ENCODE measurements at places on chromosomes 1 and 21.

DNA sequence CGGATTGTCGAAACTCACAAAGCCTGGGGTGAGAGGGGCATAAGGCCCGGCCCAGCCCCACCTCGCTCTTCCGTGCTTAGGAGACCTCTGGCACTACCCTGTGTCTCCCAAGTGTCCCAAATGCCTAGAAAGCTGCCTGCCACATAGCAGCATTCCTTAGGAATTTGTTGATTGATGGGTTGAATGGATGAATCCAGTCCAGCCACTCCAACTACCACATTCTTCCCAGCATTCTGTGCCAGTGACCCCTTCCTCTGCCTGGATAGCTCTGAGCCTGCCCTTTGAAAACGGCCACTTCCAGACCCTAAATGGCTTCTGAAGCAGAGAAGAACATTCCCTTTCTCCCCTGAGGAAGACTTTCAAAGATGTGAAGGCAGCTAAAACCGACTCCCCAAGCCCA, 11.5 kb downstream of the CELF3 start:
- DNase-seq: no peak

- no peak for DNase-seq
These were observed 6.5 kb downstream of the CD55 start for GRCh38 chr1:207328004-207328403.

GRCh38 chr1:76940571-76941335, 73.5 kb downstream of the ST6GALNAC5 start:
- DNase-seq: no peak

DNA sequence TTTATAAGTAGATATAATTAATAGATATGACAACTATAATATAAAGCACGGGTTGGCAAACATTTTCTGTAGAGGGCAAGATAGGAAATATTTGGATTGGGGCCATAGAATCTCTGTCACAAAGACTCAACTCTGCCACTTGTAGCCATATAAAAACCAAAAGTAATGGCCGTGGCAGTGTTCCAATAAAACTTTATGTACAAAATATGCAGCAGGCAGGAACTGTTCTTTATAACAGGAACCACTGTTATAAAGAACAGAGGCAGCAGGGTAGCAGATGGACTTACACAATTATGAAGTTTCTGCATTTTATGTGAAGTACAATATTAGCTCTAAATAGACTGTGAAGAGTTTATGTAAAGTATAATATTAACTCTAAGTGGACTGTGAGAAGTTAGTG, 16.9 kb upstream of the QSOX1 start:
- no peak for DNase-seq

- no peak for DNase-seq
These were observed 43.6 kb upstream of the A3GALT2 start for GRCh38 chr1:33364565-33364918.

GRCh38 chr21:43190951-43191350, 22.1 kb downstream of the CRYAA start:
- DNase-seq: no peak

DNA sequence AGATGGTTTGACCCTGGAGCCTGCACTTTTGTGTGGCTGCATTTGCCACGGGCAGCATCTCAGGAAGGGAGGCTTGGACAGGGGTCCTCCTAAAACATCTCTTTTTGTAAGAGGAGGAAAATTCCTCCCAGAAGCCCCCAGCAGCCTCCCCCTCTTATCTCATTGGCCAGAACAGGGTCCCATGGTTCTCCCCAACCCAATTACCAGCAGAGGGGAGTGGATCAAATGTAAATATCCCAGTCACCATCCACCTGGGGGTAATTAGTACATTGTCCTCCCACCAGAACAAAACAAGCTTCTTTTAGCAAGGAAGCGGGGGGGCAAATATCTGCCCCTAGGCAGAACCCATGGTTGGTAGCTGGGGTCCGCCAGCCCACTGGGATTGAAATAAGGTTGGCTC, 44.7 kb upstream of the TENT5B start:
- no peak for DNase-seq

DNA sequence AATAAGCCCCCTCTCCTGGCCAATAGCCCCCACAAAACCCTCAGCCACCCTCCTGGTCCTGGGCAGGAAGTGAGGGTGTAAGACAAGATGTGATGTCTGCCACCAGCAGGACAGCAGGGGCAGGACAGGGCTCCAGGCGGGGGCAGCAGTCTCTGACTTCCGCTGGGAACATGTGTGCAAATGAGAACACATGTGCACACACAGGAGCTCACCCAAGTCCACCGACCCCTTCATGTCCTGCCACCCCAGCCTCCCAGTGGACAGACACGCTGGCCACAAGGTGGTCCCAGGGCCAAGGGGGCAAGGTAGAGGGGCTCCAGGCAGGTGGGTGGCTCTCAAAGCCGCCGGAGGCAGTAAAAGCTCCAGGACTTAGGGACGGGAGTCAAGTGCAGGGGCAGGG, 60.1 kb downstream of the KCNAB2 start:
- no peak for DNase-seq

- DNase-seq: no peak
These were observed 118.4 kb downstream of the HIVEP3 start for GRCh38 chr1:41800311-41800829.

DNA sequence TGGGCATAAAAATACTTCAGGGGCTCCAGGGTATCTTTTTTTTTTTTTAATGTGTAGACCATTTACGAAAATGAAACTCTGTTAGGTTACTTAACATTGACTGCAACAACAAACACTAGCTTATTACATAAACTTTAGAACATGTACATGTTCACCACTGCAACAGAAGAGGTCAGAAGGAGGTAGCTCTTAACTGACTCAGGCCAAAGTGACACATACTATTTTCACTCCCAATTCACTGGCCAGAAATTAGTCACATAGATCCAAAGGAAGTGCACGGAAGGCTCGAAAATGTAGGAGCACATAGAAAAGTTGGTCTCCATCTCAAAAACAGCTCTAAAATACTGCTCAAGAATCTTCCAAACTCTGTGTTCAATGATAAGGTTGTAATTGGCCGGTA, 107.2 kb downstream of the AKT3 start:
- DNase-seq: no peak

GRCh38 chr1:3598522-3599285, 12.6 kb downstream of the MEGF6 start:
- no peak for DNase-seq

GRCh38 chr1:55813618-55814017, 598.5 kb upstream of the USP24 start:
- no peak for DNase-seq

- no peak for DNase-seq
These were observed 403 bp upstream of the PSEN2 start for GRCh38 chr1:226870026-226870400.

- DNase-seq: no peak
These were observed 105.5 kb downstream of the ZC3H11B start for GRCh38 chr1:219507437-219507836.

- no peak for DNase-seq
These were observed 15.5 kb upstream of the SYNC start for GRCh38 chr1:32718036-32718435.

DNA sequence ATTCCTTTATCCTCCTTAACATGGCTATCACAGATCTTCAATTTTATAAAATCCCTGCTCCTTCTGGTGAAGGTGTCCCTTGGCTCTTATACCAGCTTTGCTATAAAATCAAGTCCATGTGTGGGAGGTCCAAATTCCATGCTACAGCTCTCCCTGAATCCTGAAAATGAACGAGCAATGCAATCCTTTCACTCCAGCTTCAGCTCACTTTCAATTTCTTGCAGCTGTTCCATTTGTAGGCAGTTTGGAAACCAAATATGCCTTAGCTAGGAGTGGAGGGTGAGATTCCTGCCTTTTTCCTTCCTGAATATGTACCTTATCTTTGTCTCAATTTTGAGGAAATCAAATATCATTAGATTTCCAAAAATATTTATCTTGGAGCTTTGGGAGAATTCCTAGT, 402.6 kb downstream of the TTLL7 start:
- no peak for DNase-seq
